Dermis microvascular lymphatic vessel endothelial cell (primary cell): ENCODE measurements at places on chromosomes 7 and 10. TPM values are rescaled to one million over a fixed set of nuclear protein-coding genes. Genes with fewer than 3 reads are reported as not detected.

DNA sequence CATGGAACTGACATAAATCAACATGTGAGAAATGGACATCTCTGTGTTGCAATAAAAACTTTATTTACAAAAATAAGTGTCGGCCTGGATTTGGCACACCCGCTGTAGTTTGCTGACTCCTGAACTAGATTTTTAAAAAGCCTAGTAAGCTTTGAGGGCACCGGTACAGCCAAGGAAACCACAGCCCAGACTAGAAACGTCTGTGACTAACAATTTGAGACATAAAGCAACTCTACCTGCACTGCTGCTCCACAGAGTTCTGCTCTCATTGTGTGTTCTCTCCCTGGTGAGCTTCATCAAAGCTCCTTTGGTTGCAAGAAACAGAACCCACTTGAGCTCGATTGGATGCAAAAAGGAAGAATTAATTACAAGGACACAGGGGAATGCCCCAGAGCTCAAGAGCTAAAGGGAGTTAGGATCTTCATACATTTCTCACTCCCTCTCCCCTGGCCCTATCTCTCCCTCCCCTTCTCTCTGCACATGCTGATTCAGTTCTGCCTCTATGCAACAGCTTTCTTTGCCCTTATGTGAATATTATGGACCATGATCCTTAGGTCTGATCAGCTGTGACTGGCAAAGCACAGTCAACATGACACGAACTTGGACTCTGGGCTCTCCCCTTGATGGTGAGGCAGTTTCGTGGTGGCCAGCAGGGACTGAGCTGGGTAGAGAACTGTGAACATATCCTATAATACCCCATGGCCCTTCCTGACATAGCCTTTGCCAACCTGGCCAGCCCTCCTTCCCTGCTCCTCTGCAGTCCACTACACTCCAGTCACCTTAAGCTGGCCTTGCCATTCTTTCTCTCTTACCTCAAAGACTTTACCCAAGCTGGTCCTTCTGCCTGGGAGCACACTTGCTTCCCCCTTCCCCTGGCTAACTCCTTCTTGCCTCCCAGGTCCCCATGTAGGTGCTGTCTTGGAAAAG lies 77.5 kb upstream of the YAE1 start:
- DNase-seq: no peak

DNA sequence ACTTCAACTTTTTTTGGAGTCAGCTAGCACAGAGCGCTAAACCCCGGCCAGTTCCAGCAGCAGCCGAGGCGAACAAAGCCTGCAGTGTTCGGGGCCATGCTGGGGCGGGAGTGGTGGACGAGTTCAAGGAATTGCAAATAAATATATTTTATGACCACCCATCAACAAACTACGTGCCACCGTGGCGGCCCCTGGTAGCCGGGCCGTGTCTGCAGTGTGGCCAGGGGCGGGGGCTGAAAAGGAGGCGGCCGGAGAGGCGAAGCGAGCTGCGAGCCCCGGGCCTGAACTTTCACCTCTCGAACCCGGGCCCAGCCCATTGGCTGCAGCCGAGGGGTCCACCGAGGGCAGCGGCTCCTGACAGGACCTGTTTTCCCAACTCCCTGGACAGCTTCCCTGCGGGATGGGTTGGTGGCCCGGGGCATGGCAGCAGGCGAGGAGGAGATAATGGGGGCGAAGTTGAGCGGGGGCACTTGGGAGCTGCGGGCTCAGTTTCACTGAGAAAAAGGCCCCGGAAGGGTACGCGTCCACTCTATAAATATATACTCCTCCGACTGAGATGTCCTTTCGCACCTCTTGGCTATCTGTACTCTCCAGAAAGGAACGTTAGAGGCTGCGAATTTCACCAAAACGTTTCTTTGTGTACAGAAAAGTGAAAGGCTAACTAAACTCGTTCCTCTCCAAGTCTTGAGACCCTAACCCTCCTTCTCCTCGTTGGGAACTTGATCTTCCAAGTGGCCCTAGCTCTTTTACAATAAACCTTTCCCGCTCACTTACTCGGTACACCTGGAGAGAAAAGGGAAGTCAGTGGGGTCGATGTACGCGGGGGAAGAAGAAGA lies 164.6 kb upstream of the PPP1R3A start:
- DNase-seq: no peak

Gene ANKRD30A
- total RNA-seq: not detected in 2 replicates

GRCh38 chr10:68327889-68328786 lies 3.7 kb upstream of the HNRNPH3 start:
- peak; percentile 79 for DNase-seq

- DNase-seq: no peak
These were observed 14.7 kb downstream of the RNF32 start for GRCh38 chr7:156655251-156655650.

GRCh38 chr7:2431260-2431867 lies 28.0 kb downstream of the CHST12 start:
- no peak for DNase-seq

- DNase-seq: no peak
These were observed 168.4 kb downstream of the CACNB2 start for GRCh38 chr10:18308600-18308999.
